ENCODE measurements at places on chromosomes 16 and 17.

- DNase-seq = no peak
Measured at GRCh38 chr17:81479175-81480071, 33.2 kb downstream of the ACTG1 start.

DNA sequence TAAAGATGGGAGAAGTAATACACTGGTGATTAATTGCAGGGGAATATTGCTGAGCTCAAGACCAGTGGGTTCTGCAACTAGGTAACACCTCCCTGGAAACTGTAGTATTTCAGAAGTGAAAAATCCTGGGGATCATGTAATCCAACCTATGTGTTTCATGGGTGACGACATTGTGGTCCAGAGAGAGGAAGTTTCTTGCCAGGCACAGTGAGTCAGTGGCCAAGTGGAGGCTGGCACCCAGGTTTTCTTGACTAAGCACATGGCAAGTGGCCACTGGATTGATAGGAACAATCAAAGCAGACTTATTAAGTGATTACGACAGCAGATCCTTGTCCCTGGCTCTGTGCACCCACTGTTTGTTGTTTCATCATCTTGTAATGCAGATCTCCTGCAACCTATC is 14.6 kb upstream of the CIITA start:
- DNase-seq = no peak

DNA sequence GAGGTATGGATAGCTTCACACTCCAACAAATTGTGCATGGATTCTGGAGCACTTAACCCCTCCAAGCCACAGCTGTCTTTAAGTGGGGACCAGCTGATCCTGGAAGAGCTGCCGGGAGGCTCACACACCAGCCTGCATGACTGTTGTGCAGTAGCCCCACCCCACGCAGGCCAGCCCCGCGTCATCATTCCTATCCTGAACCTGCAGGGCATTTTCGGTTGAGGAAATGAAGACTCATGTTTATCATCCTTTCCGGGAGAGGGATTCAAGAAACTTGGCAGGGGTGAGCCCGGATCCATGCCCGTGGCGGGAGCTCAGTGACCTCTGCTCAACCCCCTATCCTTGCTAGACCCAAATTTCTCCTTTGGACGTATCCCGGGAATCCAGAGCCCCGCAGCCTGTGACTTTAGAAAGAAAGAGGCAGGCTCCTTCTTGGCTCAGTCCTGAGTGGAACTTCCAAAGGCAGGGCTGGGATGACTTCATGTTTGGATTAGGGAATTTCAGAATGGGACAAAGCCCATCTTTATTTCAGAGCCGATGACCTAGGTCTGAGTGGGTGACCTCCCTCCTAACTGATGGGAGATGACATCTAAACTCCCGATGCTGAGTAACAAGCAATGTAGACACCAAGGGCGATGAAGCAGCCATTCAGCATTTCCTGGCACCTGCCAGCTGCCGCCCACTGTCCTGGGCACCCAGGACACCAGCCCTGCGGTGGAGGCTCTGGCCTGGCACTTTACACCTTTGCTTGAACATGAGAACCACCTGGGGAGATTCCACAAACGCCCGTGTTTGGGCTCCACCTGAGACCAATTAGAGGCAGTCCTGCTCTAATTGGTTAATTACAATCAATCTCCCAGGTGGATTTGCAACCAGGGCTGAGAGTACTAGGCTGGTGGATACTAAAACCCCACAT is 43.3 kb upstream of the CMIP start:
- no peak for DNase-seq

DNA sequence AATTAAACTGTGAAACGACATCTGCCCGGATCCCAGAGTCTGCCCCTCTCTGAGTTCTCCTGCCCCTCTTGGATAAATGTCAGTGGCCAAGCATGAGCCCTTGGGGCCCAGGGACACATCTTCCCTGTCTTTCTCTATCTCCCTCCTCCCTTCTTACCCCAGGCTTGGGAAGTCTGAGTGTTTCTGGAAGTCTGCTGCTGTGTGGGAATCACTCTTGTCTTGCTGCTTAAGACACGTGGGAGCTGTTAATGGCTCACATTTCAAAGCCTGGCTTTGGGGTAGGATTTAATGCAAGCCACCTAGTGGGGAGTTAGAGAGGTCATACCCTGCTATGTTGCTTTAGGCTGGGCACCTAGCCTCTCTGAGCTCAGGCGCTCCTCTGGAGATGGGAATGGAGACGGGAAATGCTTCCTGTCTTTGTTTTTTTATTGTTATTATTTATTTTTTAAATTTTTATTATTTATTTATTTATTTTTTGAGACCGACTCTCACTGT is 218.5 kb upstream of the CIBAR2 start:
- DNase-seq = no peak

- DNase-seq = no peak
Measured at GRCh38 chr16:20847550-20847949, 41.2 kb downstream of the REXO5 start.

DNA sequence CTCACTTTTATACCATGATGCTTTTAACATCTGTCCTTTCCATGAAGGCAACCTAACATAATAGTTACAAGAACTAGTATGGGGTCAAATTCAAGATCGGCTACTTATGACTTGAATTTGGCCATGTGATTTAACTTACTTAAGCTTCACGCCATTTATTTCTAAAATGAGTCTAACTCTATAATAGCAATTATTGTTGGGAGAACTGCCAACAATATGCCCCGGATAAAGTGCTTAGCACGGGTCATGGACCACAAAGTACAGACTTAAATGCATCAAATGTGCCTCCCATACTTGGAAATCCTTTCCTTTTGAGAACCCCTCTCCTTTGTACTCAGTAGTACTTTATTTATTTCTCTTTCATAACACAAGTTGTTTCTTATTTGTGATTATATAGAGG is 1603.6 kb upstream of the GOT2 start:
- no peak for DNase-seq

- DNase-seq = peak; percentile 85
Measured at GRCh38 chr16:28984619-28985135, at the start of gene LAT. Gene LAT, plus strand, starts transcription at chr16:28985052. Its CDS starts 366 bp downstream, at chr16:28985418.

- DNase-seq = no peak
Measured at GRCh38 chr17:64449545-64449944, 630 bp downstream of the MILR1 start.

GRCh38 chr16:83648347-83648746 is 159.4 kb upstream of the HSBP1 start:
- DNase-seq = no peak

DNA sequence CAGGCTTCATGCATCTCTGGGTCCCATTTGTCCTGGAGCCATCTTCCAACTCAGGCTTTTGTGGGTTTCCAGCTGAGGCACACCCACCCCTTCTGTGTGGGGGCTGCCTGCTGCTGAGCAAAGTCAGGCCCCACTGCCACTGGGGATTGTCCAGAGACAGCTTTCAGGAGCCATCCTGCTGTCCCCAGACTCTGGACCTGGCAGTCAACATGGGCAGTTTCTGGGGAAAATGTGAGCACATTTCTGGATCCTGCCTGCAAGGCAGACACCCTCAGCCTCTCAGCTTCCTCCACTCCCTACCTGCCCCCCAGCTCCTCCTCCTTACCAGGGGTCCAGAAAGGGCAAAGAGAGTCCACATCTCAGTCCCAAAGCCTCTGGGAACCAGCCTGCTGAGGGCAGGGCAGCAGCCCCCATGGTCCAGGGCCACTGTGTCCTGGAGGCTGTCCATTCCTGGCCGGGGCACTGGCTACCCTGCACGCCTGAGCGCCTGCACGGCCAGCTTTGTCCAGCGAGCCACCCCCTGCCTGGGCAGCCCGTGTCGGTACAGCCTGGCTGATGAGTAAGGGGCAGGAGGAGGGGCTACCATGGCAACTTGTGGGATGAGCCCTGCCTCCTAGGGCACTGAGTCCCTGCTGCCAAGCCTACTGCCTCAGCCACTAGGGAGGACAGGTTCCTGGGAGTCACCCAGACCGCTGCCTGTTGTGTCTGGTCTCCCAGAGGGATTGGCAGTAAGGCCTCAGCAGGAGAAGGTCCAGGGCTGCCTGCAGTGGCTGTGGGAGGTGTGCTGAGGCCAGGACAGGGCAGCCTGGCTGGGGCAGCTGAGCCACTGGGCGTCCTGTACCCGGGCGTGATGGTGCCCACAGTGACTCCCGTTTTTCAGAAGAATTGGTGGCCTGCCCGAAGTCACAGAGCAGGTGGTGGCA is at the start of gene SLC47A2:
TSS of gene SLC47A2 (minus strand) at position 477 of the 923 bp plus-strand sequence. CDS start at position 448, 29 bp downstream.
- DNase-seq = no peak

- no peak for DNase-seq
Measured at GRCh38 chr16:89613231-89613953, at the start of gene DPEP1. Gene DPEP1, plus strand, starts transcription at chr16:89613642. Its CDS starts 16,769 bp downstream, at chr16:89630411.

DNA sequence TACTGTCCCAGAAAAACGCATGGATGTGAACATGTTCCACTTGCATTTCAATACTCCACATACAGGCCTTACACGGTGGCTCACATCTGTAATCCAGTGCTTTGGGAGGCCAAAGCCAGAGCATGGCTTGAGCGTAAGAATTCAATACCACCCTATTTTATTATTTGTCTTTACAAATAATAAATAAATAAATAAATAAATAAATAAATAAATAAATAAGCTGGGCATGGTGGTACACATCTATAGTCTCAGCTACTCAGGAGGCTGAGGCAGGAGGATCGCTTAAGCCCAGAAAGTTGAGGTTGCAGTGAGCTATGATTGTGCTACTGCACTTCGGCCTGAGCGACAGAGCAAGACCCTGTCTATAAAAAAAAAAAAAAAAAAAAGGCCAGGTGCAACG is 53.9 kb downstream of the PLXDC1 start:
- no peak for DNase-seq

DNA sequence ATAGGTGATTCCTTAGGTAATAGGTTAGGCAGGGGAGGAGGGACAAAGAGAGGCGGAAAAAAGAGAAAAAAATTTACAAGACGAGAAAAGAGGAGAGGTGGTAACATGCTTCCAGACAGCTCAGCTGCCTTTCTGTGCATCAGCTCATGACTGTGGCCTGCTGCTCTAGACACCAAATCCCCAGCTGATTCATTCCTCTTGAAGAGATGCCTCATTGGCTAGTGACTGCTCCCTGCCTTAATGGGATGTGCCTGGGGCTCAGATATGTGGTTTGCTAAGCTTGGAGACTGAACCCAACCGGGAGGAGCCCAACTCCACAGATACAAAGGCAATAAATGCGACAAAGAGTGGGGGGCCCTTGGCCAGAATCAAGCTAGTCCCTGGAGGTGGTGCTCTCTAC is 105.9 kb upstream of the FAM20A start:
- DNase-seq = no peak

- DNase-seq = no peak
Measured at GRCh38 chr17:45296003-45296832, 20.6 kb downstream of the MAP3K14 start.

DNA sequence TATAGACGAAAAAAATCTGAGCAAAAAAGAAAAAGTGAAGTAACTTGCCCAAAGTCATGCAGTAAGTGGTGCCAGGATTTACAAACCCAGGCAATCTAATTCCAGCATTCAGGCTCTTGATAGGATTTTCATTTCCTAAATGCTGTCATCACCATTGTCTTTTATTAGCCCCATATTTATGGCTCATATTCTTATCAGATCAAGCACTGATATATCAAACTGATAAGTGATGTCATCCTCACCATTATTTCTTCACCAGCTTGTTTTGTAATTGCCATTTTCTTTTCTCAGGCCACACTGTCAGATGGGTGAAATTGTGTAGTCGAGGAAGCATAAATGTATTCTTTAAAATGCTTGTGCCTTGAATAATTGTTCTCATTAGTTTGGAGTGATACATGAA is 1.3 kb downstream of the RAD51C start:
- DNase-seq = no peak

GRCh38 chr17:8963647-8964258 is 1.8 kb downstream of the PIK3R5 start:
- DNase-seq = no peak

DNA sequence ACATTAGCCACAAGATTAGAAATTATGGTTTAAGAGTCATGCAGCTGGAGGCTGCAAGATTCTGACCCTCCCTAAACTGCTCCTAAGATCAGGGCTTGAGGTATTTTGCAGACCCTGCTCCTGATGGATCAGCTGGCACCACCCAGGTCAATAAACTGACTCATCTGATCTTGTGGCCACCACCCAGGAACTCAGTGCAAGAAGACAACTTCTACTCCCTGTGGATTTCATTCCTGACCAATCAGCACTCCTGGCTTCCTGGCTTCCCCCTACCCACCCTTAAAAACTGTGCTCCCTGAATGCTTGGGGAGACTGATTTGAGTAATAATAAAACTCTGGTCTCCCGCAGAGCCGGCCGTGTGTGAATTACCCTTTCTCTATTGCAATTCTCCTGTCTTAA is 25.0 kb upstream of the MILR1 start:
- no peak for DNase-seq

GRCh38 chr17:45018848-45019711 is 32.4 kb downstream of the DCAKD start:
- DNase-seq = peak; percentile 57

GRCh38 chr16:50985733-50986132 is 165.3 kb downstream of the SALL1 start:
- no peak for DNase-seq

DNA sequence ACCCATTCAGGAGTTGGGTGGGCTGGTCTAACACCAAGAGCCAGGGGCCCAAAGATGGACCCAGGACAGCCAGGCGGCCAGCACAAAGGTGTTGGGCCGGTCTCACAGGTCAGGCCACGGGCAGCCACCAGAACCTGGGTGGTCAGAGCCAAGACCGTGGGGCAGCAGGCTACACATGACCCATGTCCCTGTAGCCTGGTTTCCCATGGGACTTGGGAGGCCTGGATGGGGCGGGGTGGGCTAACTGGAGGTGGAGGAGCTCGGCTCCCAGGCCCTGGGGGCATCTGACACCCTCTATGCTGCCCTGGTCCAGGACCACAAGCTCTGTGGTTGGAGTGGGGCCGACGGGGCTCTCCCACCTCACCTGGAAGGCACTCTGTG is 17.2 kb downstream of the CTU2 start:
- DNase-seq = no peak

- DNase-seq = no peak
Measured at GRCh38 chr16:30131869-30132475, 9.0 kb upstream of the MAPK3 start.

GRCh38 chr17:18093616-18094408 is 6.1 kb downstream of the DRG2 start:
- DNase-seq = no peak

- no peak for DNase-seq
Measured at GRCh38 chr17:49942947-49943346, 26.0 kb upstream of the DLX4 start.

DNA sequence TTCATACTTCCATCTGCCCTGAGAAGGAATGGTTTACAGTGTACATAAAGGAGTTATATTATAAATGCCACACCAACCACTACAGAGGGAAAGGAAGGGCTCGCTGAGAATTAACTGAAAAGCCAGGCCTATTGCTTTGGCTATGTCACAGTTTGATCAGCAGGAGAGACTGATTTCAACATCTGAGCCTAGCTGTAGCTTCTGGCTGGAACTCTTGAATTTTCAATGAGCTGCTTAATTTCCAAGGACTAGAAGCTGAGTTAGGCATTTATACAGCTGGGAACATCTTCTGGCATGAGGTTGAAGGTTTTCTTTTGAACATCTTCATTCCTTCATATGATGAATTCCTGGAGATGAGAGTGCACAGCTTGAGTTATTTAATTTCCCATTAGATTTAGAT is 47.6 kb upstream of the GNAO1 start:
- no peak for DNase-seq

GRCh38 chr17:62994931-62995330 is 28.9 kb downstream of the TANC2 start:
- DNase-seq = no peak

GRCh38 chr16:10760858-10761257 is 17.2 kb downstream of the NUBP1 start:
- no peak for DNase-seq

- DNase-seq = no peak
Measured at GRCh38 chr16:78709137-78709884, 609.9 kb downstream of the WWOX start.

- DNase-seq = peak; percentile 55
Measured at GRCh38 chr16:56610017-56610608, 1.7 kb downstream of the MT2A start.

All from activated T-cell treated with anti-CD3 and anti-CD28 coated beads, Interleukin-2, amount 50 U/mL, for 1 hour (primary cell).